ENCODE measurements at places on chromosomes 3 and 15. TPM values are rescaled to one million over a fixed set of nuclear protein-coding genes. Genes with fewer than 3 reads are reported as not detected.

GRCh38 chr3:10223676-10224639 is 24.3 kb upstream of the TATDN2 start:
- no peak for DNase-seq

GRCh38 chr15:91224755-91225380 is 124.8 kb downstream of the SV2B start:
- peak; percentile 54 for DNase-seq

- no peak for DNase-seq
Measured at GRCh38 chr15:95832668-95833067, 497.8 kb upstream of the NR2F2 start.

- DNase-seq, result no peak
Measured at GRCh38 chr3:42876940-42877720, 1.5 kb upstream of the CYP8B1 start.

- DNase-seq, result no peak
Measured at GRCh38 chr15:74951006-74951405, 5.6 kb downstream of the RPP25 start.

GRCh38 chr3:66638717-66639116 is 137.9 kb upstream of the LRIG1 start:
- DNase-seq, result no peak

DNA sequence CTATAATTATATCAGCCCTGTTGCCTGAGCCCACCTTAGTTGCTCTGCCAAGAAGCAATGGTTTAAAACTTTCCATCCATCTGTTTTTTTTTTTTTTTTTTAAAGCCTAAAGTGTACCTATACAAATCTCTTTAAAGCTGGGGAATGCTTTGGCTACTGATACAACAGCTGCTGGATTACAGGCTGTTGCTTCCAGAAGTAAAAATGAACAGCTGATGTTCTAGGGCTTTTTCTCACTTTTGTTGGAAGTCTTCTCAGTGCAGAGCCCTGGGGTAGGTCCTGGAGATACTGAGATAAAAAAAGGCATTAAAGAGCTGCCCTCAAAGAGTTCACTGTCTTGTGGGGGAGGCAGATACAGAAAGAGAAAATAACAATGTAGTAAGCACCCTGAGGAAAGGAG is 218.1 kb downstream of the NLGN1 start:
- no peak for DNase-seq

- peak; percentile 37 for DNase-seq
Measured at GRCh38 chr15:94119923-94120775, 111.2 kb upstream of the MCTP2 start.

- DNase-seq, result no peak
Measured at GRCh38 chr3:63936925-63937324, 24.7 kb upstream of the SCAANT1 start.

DNA sequence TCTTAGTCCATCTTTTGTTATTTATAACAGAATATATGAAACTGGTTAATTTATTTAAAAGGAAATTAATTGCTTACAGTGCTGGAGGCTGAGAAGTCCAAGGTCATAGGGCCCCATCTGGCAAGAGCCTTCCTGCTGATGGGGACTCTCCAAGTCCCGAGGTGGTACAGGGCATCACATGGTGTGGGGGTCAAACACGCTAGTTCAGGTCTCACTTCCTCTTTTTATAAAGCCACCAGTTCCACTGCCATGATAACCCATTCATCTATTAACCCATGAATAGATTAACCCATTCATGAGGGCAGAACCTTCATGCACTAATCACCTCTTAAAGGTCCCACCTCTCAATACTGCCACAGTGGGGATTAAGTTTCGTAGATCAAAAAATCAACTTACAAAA is 659.3 kb downstream of the NAALADL2 start:
- no peak for DNase-seq

DNA sequence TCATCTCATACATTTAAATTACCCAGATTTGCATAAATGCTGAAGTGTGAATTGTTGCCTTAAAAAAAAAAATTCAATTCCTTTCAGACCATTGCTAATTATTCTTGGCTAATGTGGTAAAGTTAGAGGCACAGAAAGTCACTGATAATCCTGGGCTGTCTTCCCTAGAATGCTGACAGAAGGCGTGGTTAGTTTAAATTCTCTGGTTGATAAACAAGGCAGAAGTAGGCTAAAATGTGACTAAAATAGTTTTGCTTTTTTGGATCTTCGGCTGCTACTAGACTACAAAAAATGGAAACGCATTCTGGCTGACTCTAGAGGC is 193.7 kb downstream of the OTOL1 start:
- no peak for DNase-seq

DNA sequence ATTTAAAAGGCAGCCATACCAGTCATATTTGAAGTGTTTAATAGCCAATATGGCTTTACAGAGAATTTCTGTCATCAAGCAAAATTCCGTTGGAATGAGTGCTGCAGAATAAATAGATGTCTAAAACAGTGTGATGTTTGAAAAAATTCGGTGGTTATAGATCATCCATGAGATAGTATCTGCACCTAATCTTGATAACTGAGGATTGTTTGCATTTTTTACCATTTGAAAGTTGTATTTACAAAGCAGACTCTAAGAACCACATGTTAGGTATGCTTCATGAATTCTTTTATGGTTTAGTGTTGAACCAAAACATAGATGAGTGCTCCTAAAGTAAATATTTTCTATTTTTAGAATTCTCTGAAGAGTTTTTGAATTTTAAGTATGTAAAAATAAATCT is 476.1 kb downstream of the NAALADL2 start:
- no peak for DNase-seq

- DNase-seq, result no peak
Measured at GRCh38 chr15:85558848-85559247, 178.4 kb downstream of the AKAP13 start.

DNA sequence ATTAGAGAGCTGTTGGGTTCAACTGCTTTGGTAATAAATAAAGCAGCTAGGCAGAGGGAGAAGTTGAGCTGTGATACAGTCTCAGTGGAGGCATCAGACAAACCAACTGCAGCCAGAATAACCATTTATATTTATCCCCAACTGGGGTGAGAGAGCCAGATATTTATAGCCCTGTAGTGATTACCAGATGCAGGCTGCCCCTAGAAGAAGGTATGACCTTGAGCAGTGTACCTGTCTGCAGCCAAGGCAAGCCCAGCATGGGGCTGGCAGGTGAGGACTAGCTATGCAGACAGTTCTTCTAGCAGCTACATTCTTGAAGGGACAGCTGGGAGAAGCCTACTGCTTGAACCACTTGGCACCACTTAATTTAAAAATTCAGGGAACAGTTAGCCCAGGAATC is 144.4 kb upstream of the EPHA3 start:
- no peak for DNase-seq

DNA sequence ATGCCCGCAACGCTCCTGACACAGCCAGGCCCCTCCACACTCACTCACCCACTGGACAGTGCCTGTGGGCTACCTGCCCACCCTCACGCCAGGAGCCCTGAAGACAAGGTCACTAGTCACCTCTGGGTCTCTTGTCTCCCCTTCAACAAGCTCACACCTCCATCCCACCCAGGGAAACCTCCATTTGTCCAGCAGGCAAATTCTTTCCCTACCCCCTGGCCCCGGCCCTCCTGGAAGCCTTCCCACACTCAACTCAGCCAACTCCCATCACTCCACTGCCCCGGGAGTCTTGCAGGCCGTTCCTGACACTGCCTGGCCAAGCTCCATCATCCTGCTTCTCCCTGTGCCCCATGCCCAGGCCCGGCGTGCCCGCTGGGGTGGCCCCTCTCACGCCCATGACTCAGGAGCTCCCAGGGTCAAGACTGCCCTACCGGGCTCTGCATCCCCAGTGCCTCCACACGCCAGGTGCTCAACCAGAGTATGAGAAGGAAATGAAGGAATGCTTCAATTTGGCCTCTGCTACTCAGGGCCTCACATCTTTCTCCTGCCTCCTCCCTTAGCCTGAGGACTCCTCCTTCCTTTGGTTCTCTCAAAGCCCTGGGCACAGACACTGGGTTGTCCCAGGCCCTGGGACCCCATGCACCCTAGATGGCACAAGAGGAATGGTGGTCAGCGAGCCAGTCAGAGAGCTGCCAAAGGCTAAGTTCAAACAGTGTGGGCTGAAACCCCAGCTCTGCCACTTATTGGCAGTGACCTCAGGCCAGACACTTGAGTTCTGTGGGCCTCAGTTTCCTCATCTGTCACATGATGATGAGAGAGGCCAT is 88.6 kb downstream of the SEC22A start:
- no peak for DNase-seq

GRCh38 chr3:118977118-118977517 is 57.5 kb downstream of the IGSF11 start:
- DNase-seq, result no peak

GRCh38 chr15:39852250-39852649 is 67.8 kb downstream of the GPR176 start:
- no peak for DNase-seq

DNA sequence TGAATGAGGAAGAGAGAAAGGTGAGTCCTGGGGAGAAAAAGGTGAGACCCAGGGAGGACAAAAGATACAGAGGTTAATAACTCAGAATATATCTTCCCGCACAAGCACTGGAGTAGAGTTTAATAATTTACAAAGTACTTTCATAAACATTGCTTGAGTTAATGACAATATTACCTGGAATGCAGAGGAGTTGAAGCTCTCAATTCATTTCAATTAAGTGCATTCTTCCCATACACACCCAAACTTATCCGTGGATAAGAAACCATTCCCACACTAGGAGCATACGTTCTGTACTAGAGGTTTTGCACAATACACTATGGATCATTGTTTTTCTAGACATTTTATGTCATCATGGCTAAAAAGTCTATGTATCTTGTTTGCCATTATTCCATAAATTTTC is 23.3 kb upstream of the KNG1 start:
- DNase-seq, result no peak

DNA sequence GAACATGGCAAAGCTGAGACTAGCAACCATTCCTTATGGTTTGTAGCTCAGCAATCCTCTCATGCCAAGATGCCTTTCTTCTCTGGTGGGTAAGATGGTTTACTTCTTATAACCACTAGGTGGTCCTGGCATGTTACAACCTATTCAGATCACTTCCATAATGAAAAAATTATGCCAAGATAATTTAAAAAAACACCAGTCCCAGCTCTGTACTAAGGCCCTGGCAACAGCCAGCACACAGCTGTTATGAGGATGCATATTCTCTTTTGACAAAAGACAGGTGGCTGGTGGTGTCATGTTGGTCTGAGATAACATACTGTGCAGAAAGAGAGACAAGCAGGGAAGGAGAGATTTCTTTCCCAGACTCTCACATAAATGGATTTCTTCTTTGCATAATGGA is 65.7 kb upstream of the FRMD4B start:
- no peak for DNase-seq

DNA sequence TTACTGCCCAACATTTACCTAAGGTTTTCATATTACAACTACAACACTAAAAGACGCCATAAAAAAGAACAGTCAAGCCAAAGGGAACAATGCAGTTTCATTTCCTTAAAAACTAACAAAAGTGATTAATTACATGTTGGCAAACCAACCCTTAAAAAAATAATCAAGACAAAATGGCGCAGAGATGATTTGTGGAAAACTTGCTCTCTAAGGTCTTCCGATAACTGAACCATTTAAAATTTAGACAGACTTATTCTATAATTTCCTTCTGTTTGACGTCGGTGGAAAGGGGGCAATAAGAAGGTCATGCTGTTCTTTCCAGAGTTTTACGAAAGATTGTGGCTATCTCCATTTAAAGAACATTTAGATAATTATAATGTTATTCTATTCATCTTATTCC is 87.6 kb downstream of the RYK start:
- no peak for DNase-seq

- DNase-seq, result no peak
Measured at GRCh38 chr3:23775254-23775909, 30.4 kb upstream of the UBE2E1 start.

- no peak for DNase-seq
Measured at GRCh38 chr3:133181392-133182150, 143.4 kb downstream of the TMEM108 start.

DNA sequence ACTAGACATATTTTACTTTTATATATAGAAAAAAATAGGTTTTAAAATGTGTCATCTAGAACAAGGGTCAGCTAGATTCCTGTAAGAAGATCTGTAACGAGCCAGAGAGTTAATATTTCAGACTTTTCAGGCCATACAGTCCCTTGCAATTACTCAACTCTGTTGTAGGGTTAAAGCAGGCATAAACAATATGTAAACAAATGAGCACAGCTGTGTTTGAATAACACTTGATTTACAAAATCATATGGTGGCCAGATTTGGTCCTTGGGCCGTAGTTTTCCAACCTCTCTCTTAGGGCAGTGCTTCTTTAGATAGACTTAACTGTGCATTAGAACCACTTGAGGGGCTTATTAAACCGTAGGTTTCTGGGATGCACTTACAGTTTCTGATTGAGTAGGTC is 19.6 kb downstream of the LRRC57 start:
- no peak for DNase-seq

DNA sequence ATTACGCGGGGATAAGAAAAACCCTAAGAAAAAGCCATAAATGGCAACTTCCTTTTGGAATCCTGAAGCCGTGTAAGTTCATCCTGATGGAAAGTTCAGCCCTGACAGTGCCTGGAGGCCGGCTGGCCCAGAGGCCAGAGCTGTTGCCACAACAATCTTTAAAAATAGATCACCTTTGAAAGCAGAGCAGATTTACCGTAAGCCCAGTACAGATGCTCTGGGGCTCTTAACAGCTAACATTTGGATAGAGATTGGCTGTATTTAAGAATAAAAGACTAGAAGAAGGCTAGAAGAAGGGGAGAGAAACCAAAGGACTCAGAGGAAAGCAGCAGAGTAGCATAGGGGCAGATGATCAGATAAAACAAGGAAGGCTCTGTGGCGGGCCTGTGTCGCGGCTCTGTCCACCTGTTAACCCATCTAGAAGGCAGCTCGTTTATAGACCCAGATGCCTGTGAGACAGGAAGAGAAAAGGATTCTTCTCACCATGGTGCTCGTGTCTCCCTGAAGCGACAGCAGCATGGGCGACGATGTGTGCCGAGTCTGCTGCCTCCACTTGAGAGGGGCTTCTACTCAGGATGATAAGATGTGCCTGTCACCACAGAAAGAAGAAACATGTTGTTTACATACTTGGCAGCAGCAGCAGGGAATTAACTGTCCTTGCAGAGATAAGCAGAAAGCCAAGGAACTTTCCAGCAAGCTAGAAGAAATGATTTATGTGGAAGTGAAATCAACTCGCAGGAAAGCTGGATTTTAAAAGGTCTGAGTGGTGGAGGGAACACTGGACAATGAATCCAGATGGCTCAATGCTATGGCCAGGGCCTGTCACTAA is 69.9 kb downstream of the SYNM start:
- no peak for DNase-seq

- DNase-seq, result no peak
Measured at GRCh38 chr15:98917417-98917816, 90.2 kb downstream of the PGPEP1L start.

MESP2 gene
- not detected for total RNA-seq

GOLGA8N gene
- 2.4 TPM for total RNA-seq

BRPF1 gene
- total RNA-seq, result 16.3 TPM

ZNF501 gene
- total RNA-seq, result 25.7 TPM

ZNF860 gene
- total RNA-seq, result 2.0 TPM

FGD5 gene
- 2.9 TPM for total RNA-seq

SLC51A gene
- total RNA-seq, result not detected

ACSBG1 gene
- 2.9 TPM for total RNA-seq

LYZL4 gene
- not detected for total RNA-seq

GORASP1 gene
- 20.4 TPM for total RNA-seq

HDDC3 gene
- 8.6 TPM for total RNA-seq

EPHB1 gene
- 16.7 TPM for total RNA-seq

MOBP gene
- 0.41 TPM for total RNA-seq

NDN gene
- 97.0 TPM for total RNA-seq

CACNA1D gene
- total RNA-seq, result 21.6 TPM

CACNA2D2 gene
- total RNA-seq, result 2.4 TPM

MUSTN1 gene
- total RNA-seq, result not detected

Measured in frontal cortex (tissue), 4 donors.